Activated CD4-positive, alpha-beta T cell treated with anti-CD3 and anti-CD28 coated beads for 48 hours (primary cell): ENCODE measurements at places on chromosomes 3 and 15.

DNA sequence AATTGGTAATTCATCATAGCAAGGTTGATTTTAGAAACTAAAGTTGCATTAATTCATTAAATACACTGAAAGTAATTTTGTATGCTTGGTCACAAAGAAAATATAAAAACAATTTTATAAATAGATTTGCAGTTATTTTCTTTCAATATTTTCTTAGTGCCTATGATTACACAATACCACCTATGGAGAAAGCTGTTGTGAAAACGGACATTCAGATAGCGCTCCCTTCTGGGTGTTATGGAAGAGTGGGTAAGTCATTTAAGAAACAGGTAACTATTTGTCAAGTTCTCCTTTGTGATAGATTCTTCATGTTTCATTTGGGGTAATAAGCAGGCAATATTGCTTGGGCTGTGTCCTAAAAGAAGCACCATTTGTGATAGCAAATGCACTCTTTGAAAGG, 3.0 kb downstream of the DUT start:
- DNase-seq: no peak

GRCh38 chr15:77032647-77033416, 37.9 kb downstream of the PSTPIP1 start:
- DNase-seq: peak; percentile 3

GRCh38 chr3:156626104-156626503, 48.3 kb upstream of the TIPARP start:
- DNase-seq: no peak

DNA sequence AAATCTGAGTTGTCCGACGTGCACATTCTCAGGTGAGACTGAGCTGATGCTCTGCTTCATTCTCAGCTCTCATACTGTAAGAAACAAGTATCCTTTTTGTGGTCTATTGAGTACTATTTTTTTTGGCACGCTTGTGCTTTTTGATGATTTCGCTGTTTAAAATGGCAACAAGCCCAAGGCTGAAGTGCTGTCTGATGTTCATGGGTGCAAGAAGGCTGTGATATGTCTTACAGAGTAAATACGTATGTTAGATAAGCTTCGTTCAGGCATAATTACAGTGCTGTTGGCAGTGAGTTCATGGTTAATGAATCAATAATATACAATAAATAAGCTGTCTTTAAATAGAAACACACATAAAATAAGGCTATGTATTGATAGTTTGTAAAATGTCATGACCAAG, 27.2 kb downstream of the AQR start:
- DNase-seq: no peak

DNA sequence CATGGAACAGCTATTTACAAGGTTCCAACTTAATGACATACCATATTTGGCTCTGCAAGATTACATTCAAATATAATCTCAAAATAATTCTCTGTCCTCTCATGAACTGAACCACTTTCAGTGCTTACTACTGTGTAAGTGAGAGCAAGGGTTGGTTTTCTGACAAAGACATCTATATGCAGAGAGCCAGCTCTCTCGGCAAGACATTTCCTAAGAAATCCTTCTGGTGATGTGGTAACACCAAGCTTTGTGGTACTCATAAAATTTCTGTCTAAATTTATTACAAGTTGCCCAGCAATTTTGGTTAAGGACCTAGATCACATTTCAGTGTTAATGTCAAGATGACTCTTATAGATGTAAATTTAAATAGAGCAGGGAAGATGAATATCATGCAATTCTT, 184.9 kb downstream of the GAP43 start:
- no peak for DNase-seq

GRCh38 chr15:87703327-87704111, 553.0 kb downstream of the NTRK3 start:
- DNase-seq: no peak

GRCh38 chr15:41961001-41961518, 11.3 kb downstream of the EHD4 start:
- DNase-seq: no peak

DNA sequence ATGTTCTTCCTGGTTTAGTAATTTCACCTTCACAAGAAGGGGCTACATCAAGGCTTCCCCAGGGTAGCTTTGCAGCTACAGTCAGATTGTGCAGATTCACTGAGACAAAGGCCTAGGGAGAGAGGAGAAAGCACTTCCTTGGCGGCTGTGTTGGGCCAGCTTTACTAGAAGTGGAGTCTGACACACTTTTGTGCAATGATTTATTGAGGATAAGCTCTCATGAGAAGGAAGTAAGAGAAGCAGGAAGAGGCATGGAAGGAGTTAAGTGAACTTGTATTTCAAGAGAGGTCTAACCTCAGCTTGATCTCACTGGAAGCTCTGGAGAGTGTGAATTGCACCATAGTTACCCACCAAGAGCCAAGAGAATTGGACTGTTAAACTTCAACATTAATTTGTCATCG, 78.9 kb downstream of the TGFBR2 start:
- DNase-seq: no peak

- DNase-seq: no peak
These were observed 36.1 kb downstream of the FBXL2 start for GRCh38 chr3:33313331-33313730.

- no peak for DNase-seq
These were observed 694.9 kb downstream of the ZBBX start for GRCh38 chr3:166685246-166685645.

DNA sequence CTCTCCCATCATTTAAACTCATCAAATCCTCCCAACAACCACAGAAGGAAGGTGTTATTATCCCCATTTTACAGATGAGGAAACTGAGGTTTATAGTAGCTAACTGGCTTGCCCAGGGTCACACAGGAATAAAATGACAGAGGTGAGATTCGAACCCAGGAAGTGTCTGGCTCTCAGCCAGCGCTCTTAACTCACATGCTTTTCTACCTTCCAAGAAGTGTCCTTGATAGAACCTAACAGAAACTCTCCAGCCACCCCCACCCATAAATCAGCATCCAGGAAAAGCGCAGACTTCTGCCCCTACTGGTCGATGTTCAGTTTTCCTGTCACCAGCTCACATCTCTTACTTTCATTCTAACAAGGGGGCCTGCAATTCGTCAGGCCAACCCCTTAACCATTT, 51.7 kb downstream of the SPATA12 start:
- DNase-seq: no peak
